CD8-positive, alpha-beta memory T cell (primary cell): ENCODE measurements at places on chromosomes 16 and 17. TPM values are rescaled to one million over a fixed set of nuclear protein-coding genes. Genes with fewer than 3 reads are reported as not detected.

- peak; percentile 57 for DNase-seq
These were observed 18.6 kb downstream of the C1QTNF1 start for GRCh38 chr17:79042421-79043190.

- DNase-seq, result no peak
These were observed 63.0 kb downstream of the PPM1E start for GRCh38 chr17:58818654-58819053.

GRCh38 chr16:15434425-15435215 lies at the start of gene BMERB1:
Gene BMERB1, plus strand, starts transcription at chr16:15434588. Its CDS starts 66 bp downstream, at chr16:15434654.
- DNase-seq, result peak; percentile 50

GRCh38 chr16:8998108-8998507 lies 34.4 kb upstream of the USP7 start:
- DNase-seq, result no peak

DNA sequence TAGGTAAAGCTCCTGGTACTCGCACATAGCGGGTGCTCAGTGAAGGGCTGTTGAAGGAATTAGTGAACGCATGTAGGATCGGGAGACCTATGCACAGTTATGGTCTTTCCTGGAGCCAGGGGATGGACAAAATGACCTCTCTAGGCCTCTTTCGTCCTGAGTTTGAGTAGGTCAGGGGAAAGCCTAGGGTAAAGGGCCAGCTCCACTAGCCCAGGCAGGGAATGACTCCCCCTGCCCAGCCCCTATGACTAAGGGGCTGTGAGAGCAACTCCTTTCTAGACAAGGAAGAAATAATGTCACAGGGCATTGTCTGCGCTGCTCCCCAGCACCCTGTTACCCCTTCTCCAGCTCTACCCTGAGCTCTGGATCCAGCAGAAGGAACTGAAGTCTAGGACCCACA lies 24.6 kb upstream of the FMNL1 start:
- DNase-seq, result no peak

- DNase-seq, result no peak
These were observed 18.2 kb upstream of the HS3ST3B1 start for GRCh38 chr17:14282726-14283125.

GRCh38 chr16:23079675-23080301 lies 69.5 kb downstream of the USP31 start:
- no peak for DNase-seq

- no peak for DNase-seq
These were observed 21.8 kb downstream of the CEP131 start for GRCh38 chr17:81200695-81201580.

GRCh38 chr16:57834936-57835335 lies 32.6 kb upstream of the KIFC3 start:
- no peak for DNase-seq

GRCh38 chr17:18041776-18042175 lies 2.6 kb downstream of the GID4 start:
- DNase-seq, result no peak

GRCh38 chr17:37674511-37674910 lies 31.3 kb upstream of the DDX52 start:
- DNase-seq, result no peak

DNA sequence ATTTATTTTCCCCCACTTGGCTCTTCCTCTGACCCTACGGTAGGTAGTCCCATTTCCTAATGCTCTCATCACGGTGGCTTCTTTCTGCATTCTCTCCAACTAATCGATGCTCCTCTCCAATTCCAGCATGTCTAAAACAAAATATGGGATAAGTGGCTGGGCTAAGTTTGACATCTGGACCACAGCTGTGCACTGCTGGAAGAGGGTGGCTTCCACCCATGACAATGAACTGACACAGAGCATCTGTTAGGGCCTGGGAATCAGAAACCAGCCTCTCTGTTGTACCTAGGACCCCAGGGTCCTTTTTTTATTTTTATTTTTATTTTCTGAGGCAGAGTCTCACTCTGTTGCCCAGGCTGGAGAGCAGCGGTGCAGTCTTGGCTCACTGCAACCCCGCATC lies 29.0 kb upstream of the SLC39A11 start:
- DNase-seq, result no peak

DNA sequence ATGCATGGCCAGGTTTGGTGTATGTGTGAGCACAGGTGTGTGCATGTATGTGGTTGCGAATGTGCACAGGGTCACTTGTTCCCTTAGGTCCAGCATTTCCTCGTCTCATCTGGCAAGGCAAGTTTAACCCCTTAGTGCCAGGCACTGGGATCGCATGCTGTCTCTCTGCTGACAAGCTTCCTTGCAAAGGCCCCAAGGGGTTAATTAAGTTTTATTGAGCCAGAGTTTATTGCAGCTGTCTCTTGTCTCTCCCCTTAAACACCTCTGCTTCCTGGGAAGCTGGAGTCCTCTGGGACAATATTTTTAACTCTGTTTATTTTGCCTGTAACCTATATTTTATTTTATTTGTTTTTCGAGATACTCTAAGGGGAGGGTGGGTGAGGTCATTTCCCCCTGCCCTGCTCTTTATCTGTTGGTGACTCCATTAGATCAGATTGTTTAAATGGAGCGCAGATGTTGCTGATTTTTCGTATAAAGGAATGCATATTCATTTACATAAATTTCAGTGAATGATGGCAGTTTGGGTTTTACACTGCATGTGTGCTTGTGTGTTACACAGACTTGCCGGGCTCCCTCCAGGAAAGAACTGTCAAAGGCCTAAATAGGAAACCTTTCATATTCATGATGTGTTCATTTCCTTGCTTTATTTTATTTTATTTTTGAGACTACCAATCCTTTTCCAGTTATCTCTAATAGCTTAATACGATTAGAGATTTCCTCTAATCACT lies 99.7 kb downstream of the CBLN1 start:
- DNase-seq, result no peak

GRCh38 chr17:4592240-4593005 lies 8.1 kb downstream of the SMTNL2 start:
- no peak for DNase-seq

- DNase-seq, result no peak
These were observed at the start of gene MPO for GRCh38 chr17:58280480-58281217. Gene MPO, minus strand, starts transcription at chr17:58280935. Its CDS starts 177 bp downstream, at chr17:58280758.

GRCh38 chr16:79501446-79501845 lies 99.1 kb downstream of the MAF start:
- DNase-seq, result no peak

The MRTFB gene
- polyA plus RNA-seq, result 6.5 TPM

The HEXIM2 gene
- polyA plus RNA-seq, result 4.0 TPM

The KNOP1 gene
- 11.0 TPM for polyA plus RNA-seq

The SLFN12L gene
- polyA plus RNA-seq, result 27.5 TPM
